Peyer's patch (tissue), 4 donors: ENCODE measurements at places on chromosomes 11 and 22.
A peak's percentile ranks its signal among the peaks of the same experiment; 100 is the strongest.

GRCh38 chr11:47378010-47378835, at the start of gene SPI1:
SPI1 (minus strand) TSS chr11:47378547; CDS start chr11:47378353, 194 bp downstream.
- H3K4me1 ChIP-seq = peaks cover 3% of the 10 kb centered on the region
- no peaks in the 10 kb centered on the region for H3K27me3 ChIP-seq
- H3K27ac ChIP-seq = peak within 1 kb of the TSS; percentile 78
- DNase-seq = peak; percentile 92
- H3K36me3 ChIP-seq = no peaks in the 10 kb centered on the region

DNA sequence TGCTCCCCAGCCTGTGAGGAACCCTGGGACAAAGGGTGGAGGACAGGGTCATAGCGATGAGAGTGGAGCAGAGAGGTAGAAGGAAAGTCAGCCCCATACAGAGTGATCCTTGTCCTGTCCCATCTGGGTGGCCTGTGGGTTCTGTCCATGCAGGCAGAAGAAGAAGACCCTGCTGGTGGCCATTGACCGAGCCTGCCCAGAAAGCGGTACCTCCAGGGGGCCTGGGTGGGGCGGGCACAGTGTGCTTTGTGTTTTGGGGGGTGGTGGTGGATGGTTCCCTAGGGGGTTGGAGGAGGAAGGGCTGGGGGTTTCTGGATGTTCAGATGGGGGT, 7.9 kb downstream of the SIDT2 start:
- DNase-seq = no peak
- H3K4me3 ChIP-seq = no peak overlapping the region
- no peaks in the 10 kb centered on the region for H3K27me3 ChIP-seq
- H3K27ac ChIP-seq = peak overlapping the region; percentile 50

DNA sequence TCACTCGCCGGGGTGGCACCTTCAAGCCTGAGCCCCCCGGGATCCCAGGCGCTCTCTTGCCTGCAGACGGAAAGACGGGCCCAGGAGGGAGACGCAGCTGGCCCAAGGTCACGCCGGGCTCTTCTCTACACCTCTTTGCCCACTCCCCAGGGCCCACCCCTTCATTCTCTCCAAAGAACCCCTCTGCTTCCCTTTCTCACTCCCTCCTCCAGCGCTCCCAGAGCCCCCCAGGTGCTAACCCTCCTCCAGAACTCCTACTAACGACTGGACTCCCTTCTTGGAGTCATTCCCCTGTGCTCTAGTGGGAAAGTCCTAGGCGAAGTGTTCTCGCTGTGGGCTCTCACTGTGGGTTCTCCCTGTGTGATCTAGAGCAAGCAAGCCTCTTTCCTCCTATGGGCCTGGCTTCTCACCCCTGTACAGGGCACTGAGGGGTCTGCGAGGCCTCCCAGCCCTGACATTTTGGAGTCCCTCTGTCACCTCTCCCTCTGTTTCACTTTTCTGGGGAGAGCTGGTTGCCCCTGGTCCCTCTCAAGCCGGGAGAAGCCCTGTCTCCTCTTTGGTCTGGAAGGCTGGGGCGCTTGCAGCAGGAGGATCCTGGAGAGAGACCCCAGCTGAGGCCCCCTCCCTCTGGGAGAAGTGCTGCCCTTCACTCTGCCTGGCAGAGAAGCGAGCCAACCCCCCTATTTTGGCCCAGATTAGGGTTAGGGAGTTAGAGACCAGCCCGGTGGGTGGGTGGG, 858 bp downstream of the OAF start:
- peak overlapping the region; percentile 95 for H3K4me3 ChIP-seq
- peaks cover 10% of the 10 kb centered on the region for H3K36me3 ChIP-seq
- DNase-seq = peak; percentile 61
- H3K27ac ChIP-seq = peak overlapping the region; percentile 88

GRCh38 chr11:21554284-21554683, 638.6 kb upstream of the ANO5 start:
- no peak overlapping the region for H3K4me3 ChIP-seq
- no peak overlapping the region for H3K27ac ChIP-seq
- H3K36me3 ChIP-seq = no peaks in the 10 kb centered on the region
- no peaks in the 10 kb centered on the region for H3K27me3 ChIP-seq

GRCh38 chr11:27688076-27688475, 12.2 kb downstream of the BDNF start:
- no peak overlapping the region for H3K27ac ChIP-seq
- no peak for DNase-seq
- no peak overlapping the region for H3K4me3 ChIP-seq
- no peaks in the 10 kb centered on the region for H3K27me3 ChIP-seq

DNA sequence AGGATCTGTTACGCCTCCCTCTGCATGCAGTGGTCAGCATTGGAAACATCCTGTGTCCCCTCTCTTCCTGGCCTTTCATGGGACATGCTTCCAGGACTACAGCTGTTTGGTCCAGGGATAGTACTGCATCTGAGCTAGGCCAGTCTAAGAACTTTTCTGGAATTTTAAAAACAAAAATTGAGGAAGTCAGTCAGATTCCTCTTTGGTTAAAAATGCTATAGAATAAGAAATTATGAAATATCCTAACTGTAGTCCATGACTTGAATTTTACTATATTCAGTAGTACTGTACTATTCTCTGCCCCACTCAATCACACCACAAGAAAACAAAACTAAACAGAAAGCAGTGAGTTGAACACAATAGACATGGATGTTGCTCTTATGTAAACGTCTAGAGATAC, 201.0 kb upstream of the CADM1 start:
- H3K27ac ChIP-seq = no peak overlapping the region
- H3K27me3 ChIP-seq = no peaks in the 10 kb centered on the region
- H3K4me3 ChIP-seq = no peak overlapping the region
- H3K4me1 ChIP-seq = no peaks in the 10 kb centered on the region

- H3K36me3 ChIP-seq = peaks cover 47% of the 10 kb centered on the region
- no peaks in the 10 kb centered on the region for H3K27me3 ChIP-seq
- no peaks in the 10 kb centered on the region for H3K4me1 ChIP-seq
- H3K27ac ChIP-seq = no peak overlapping the region
- no peak for DNase-seq
Measured at GRCh38 chr22:35315141-35315854, 15.6 kb downstream of the TOM1 start.

DNA sequence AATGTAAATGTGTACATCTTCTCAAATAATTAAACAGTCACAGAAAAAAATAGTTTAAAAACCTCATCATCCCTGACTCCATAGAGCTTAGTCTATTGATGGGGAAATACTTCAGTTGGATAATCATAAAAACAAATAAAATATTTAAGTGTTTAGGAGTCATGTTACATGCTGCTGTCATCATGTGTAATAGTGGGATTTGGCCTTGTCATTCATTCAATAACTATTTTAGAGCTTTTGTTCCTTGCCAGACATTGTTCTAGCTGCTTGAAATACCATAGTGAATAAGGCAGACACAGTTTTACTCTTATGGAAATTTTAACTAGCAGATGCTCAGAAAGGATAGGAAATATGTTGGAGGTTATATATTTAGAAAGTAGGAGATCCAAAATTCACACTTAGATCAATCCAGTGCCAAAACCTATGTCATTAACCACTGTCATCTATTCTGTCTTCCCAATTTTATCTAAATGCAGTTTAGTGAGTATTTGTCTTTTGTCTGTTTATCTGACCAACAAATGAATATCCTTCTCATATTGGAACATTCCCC, 324.7 kb downstream of the CASP12 start:
- H3K36me3 ChIP-seq = no peaks in the 10 kb centered on the region
- no peak overlapping the region for H3K4me3 ChIP-seq
- no peak for DNase-seq
- no peaks in the 10 kb centered on the region for H3K27me3 ChIP-seq

DNA sequence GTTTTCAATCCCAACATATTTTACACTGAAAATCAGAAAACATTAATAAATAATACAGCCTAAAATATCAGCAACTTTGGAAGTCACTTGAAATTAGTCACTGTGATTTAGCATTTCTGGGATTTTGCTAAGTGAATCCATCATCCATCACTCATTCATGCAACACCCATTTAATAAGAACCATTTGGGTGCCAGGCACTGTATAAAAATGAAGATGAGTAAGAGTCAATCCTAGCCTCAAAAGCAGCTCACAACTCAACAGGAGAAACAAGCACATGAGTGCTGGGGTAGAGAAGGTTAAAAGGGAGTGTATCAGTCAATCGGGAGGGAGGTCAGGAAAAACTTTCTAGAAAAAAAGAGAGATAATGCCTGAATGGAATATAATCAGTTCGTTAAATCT, 77.9 kb downstream of the PGR start:
- H3K4me3 ChIP-seq = no peak overlapping the region
- H3K4me1 ChIP-seq = no peaks in the 10 kb centered on the region
- no peak for DNase-seq

- no peaks in the 10 kb centered on the region for H3K27me3 ChIP-seq
- no peaks in the 10 kb centered on the region for H3K4me1 ChIP-seq
- no peaks in the 10 kb centered on the region for H3K36me3 ChIP-seq
- no peak overlapping the region for H3K4me3 ChIP-seq
- no peak for DNase-seq
- H3K27ac ChIP-seq = no peak overlapping the region
Measured at GRCh38 chr22:16781074-16781763, 44.0 kb downstream of the XKR3 start.

- H3K27ac ChIP-seq = no peak overlapping the region
- H3K36me3 ChIP-seq = no peaks in the 10 kb centered on the region
- no peaks in the 10 kb centered on the region for H3K4me1 ChIP-seq
- no peak overlapping the region for H3K4me3 ChIP-seq
Measured at GRCh38 chr11:30861531-30861930, 275.4 kb upstream of the MPPED2 start.

DNA sequence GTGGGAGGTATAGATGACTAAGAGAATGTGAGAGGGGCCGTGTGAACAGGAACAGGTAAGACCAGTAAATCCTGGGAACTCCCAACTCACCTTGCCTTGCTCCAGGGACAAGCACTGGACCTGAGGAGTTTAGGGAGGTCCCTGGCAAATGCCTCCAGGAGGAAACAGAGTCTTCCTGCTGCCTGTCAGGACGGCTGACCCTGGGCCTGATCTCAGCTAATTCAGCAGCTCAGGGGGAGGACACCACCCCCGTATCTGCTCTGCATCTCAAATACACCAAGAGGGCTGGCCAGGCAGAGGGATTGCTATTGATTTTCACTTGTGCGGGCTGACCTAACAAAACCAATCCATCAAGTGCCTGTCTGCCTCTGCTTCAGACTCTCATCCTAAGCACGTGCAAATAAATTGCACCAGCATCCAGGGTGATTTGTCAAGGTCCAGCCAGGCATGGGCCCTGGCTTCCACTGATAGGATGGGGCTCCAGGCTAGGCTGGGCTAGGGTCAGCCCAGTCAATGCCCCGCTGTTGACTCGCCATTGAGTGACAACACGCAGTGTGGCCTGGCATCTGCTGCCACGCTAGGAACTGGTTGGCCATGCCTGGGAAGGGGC, 20.3 kb downstream of the UQCR10 start:
- DNase-seq = no peak
- no peaks in the 10 kb centered on the region for H3K4me1 ChIP-seq
- no peak overlapping the region for H3K27ac ChIP-seq
- no peak overlapping the region for H3K4me3 ChIP-seq
- H3K36me3 ChIP-seq = no peaks in the 10 kb centered on the region
- no peaks in the 10 kb centered on the region for H3K27me3 ChIP-seq

DNA sequence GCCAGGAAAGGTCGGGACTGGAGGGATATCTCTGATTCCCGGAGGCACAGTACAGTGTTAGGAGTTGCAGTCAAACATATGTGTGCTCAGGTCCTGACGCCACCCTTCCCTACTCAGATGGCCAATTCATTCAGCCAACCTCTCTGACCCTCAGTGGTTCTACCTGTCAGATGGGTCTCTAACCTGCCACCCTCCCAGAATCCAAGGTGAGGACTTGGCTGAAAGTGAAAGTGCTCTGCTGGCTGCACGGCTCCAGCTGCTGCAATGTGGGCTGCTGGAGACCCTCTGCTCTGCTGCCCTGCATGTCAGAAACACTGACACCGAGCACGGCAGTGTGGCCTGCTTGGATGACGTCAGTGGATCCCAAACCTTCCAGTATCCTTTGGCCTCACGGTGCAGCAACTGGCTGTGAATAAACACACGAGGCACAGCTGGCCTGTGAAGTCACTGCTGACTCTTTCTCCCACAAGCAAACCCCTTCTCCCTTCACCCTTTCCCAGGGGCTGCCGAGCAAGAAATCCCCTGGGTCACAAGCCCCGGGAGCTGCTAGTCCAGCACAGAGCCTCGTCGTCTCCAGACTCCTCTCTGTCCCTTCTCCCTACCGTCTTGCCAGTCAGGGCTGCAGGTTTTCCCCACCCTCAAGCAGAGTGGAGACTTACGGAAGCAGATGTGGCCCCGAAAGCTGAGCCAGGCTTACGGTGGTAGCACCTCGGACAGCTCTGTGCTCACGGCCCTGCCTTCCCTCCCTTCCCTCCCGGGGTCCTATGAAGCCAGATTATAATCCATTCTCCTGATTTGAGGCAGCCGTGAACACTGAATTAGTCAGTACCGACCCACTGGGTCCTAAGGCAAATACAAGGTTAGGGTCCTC, 24.3 kb downstream of the KIAA0930 start:
- no peak overlapping the region for H3K4me3 ChIP-seq
- no peaks in the 10 kb centered on the region for H3K4me1 ChIP-seq
- no peaks in the 10 kb centered on the region for H3K36me3 ChIP-seq
- H3K27me3 ChIP-seq = no peaks in the 10 kb centered on the region

- no peak overlapping the region for H3K27ac ChIP-seq
- H3K27me3 ChIP-seq = no peaks in the 10 kb centered on the region
- no peak overlapping the region for H3K4me3 ChIP-seq
- H3K4me1 ChIP-seq = no peaks in the 10 kb centered on the region
- no peaks in the 10 kb centered on the region for H3K36me3 ChIP-seq
- DNase-seq = no peak
Measured at GRCh38 chr11:57871231-57871630, 109.6 kb downstream of the CTNND1 start.

GRCh38 chr11:116888024-116888423, 50.6 kb upstream of the APOA1 start:
- no peaks in the 10 kb centered on the region for H3K4me1 ChIP-seq
- H3K4me3 ChIP-seq = no peak overlapping the region
- no peaks in the 10 kb centered on the region for H3K36me3 ChIP-seq
- H3K27ac ChIP-seq = no peak overlapping the region
- DNase-seq = no peak

DNA sequence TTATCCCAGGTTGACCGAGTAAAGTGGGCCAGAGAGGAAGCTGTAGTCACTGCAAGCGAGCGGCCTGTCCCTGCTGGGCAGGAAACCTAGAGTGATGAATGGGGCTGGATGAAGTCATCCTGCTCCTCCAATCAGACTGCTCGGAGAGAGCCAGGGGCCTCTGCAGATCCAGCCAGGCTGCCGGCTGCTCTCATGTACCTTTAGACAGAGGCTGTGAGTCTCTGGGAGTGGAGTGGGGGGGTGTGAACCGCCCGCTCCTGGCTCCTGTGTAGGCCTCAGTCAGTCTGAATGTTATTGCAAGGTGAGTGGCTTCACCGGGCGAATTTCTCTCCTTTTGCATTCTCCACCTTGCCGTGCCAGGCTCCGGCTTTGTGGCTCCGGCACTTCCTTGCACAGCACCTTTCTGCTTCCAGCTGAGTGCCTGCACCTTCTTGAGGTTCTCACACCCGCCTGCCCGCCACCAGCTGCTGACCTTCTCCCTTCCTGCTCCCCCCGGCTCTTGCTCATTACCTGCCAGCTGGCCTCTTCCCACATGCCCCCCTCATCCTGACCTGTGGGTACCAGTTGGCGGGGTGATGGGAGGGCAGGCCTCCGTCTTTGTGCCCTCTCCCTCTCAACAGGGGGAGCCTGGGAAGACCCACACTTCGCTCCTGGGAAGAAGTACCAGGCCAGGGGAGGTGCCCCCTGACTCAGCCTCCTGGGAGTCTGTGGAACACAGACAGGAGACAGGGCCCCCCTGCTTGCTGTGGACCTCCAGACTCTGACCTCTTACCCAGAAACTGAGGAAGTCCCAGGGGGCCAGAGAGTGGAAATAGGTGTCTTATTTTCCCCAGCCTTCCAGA, 79.9 kb downstream of the GRAMD1B start:
- no peaks in the 10 kb centered on the region for H3K36me3 ChIP-seq
- H3K4me3 ChIP-seq = no peak overlapping the region
- no peak for DNase-seq
- H3K27ac ChIP-seq = no peak overlapping the region
- H3K27me3 ChIP-seq = no peaks in the 10 kb centered on the region
